ENCODE measurements at places on chromosomes 5 and 9.

GRCh38 chr9:346111-346571 is 131.5 kb downstream of the DOCK8 start:
- DNase-seq = no peak

GRCh38 chr5:142183561-142183960 is 75.0 kb downstream of the NDFIP1 start:
- DNase-seq = no peak

- no peak for DNase-seq
These were observed 45.7 kb downstream of the SLC46A2 start for GRCh38 chr9:112844771-112845542.

GRCh38 chr5:174799121-174799520 is 74.7 kb downstream of the MSX2 start:
- peak; percentile 51 for DNase-seq
